Breast epithelium (tissue), 4 donors: ENCODE measurements at places on chromosomes 6 and 20. TPM values are rescaled to one million over a fixed set of nuclear protein-coding genes. Genes with fewer than 3 reads are reported as not detected.
A peak's percentile ranks its signal among the peaks of the same experiment; 100 is the strongest.

- DNase-seq: no peak
Measured at GRCh38 chr6:105164418-105164817, 15.4 kb downstream of the POPDC3 start.

Gene NOX3
- not detected for total RNA-seq

Gene RIMS1
- total RNA-seq: 2.6 TPM

Gene TOX2
- 7.4 TPM for total RNA-seq

DNA sequence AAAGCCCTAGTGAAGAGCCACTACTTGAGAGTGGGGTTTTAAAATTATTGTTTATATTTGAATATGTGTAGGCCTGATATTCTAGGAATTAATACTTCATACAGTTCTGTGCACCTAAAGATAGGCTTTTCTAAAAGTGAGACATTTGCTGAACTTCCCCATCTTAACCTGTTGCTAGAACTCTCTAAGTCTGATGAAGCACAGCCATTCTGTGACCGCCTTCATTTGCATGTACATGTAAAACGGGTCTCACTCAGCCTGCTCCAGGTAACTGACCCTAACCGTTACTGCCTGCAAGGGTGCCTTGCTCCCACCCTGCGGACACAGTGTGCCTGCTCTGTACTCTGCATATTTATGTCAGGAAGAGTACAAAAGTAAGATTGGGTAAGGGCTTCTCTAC lies 44.3 kb upstream of the IRF4 start:
- no peak for DNase-seq

- no peak for DNase-seq
Measured at GRCh38 chr6:157977176-157977804, 4.4 kb upstream of the SYNJ2 start.

DNA sequence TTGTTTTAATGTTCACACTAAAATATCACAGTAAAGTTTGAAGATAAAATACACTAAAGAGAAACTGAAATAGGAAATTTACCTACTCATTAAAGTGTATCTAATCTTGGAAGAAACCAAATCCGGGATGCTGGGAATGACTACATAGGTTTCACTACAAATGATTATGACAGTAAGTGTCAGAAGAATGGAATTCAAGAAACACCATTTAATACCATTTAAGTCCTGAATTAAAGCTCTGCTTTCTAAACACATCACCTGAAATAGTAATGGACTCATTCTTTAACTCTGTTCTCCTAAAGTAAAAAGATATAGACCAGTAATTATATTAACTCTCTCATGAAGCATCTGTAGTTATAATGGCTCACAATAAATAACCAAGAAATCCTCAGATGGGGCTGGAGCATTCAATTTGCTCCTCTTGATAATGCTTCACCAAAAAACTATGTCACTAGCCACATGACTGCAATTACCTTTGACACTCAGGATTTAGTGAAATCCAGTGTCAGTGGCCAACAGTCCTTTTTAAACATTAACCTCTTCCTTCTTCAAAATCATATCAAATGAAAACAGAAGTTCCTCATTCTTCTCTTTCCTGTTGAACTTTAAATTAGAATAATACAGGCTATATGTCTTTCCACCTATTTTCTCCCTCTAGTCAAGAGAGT lies 41.4 kb downstream of the MAP7 start:
- DNase-seq: no peak

Gene SLC22A1
- 0.98 TPM for total RNA-seq

DNA sequence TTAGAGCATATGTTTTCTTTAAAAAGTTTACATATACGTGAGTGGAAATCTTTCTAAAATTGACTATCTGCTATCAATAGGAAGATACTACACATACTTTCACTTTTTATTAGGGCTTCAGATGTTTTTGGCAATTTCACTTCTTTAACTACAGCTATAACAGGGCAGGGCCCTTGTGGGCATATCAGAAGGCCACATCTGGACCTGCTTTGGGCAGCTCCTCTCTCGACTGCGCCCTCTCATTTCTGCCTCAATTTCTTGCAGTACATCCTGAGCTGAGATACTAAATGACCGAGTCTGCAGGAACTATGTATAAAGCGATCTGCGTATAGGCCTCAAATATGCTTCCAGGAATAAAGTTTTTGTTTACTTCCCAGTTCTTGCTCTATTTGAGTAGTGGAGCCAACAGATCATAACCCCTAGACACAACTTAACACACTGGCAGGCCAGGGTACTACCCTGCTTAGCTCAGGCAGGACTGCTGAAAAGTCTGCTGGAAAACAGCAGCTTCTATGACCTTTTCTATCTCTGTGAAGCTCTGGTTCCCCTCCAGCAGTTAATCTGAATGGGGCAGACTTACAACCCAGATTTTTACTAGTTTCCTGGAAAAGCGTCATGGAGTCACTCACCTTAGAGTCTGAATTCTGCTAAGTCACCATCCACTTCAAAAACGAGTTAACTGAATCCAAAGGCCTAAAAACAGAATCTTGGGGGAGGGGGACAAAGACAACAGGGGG lies 12.7 kb downstream of the GCLC start:
- no peak for DNase-seq

DNA sequence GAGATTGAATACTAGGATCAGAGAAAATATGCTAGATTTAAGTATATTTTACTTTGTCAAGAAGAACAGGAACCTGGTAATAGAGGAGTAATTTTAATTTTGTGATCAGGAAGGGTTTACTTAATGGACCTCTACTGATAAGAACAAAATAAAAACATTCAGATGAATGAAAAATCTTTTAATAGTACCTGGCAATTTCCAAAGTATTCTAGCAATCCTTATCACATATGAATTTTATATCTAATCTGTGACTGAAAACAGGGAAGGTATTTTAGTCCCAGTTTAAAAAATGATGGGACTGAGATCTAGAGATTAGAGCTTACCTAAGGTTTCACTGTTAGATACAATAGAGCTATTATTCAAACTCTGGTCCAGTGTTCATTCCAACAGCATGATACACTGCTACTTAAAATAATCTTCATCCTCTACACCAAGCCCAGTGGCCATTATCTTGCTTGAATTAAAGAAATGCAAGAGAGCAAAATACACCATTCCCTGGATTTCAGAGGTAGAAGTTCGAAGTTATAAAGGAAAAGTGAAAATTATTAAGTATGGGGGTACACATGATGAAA lies 13.5 kb downstream of the SLC17A5 start:
- DNase-seq: no peak

Gene C6orf141
- 9.4 TPM for total RNA-seq

Gene OPRM1
- total RNA-seq: not detected

GRCh38 chr6:34246249-34246562 lies 2.6 kb downstream of the SMIM29 start:
- no peak for DNase-seq

Gene MUCL3
- total RNA-seq: not detected

DNA sequence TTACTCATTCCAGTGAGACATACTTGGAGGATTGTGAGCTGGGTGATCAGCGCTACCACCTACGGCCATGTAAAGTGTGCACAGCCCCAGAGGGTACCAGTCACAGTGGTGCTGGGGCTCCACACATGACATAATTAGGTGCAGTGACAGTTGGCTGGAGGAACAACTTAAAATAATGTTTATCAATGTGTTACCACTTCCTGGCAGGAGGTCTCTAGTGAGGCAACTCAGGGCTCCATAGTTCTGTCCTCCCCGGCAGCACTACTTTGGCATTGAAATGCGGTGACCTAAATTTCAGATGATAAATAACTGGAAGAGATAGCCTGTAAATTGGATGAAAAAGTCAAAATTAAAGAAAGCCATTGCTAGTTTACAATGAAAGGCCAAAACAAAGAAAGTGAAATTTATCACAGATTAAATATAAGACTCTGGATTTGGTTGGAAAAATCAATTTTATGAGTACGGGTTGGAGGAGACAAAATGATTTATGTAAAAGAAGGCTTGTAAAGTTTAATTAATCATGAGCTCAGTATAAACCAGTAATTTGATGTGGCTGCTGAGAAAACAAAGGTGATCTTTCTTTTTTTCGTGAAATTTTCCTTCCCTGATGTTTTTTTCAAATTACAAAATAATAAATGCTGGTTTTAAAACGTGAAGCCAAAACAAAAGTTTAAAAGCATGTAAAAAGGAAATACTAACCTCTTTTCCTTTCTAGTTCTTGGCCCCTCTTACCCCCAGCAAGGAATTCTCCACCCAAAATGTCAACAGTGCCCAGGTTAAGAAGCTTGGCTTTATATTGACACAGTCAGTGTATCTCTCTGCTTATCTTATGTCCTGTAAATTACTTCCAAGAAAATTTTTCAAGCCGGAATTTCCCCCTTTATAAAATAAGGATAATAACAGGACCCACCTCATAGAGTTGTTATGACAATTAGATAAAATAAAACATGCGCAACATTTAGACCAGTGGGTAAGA lies 126.7 kb upstream of the NOX3 start:
- DNase-seq: no peak

DNA sequence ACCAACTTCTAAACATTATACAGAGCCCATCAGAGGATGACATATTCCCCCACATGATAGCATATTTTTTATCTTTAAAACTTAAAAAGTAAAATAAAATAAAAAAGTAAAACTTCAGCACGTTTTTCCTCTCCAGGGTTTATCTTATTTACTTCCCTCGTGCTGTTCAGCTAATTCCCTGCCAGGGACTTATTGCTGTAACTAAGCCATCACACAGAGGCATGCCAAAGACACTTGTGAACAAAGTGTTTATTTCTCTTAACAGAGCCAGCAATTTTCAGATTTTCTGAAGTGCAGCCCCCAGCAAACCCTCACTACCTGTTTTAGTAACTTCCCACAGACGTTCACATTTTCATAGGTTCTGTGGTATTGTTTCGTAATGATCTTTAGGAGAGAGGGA lies 293.8 kb downstream of the ZNF217 start:
- no peak for DNase-seq

- DNase-seq: no peak
Measured at GRCh38 chr20:47727170-47727880, 58.0 kb downstream of the SULF2 start.

Gene GMPR
- total RNA-seq: 5.9 TPM

Gene FUT9
- 2.8 TPM for total RNA-seq

- peak; percentile 62 for DNase-seq
Measured at GRCh38 chr6:33314515-33314942, 651 bp upstream of the TAPBP start.

DNA sequence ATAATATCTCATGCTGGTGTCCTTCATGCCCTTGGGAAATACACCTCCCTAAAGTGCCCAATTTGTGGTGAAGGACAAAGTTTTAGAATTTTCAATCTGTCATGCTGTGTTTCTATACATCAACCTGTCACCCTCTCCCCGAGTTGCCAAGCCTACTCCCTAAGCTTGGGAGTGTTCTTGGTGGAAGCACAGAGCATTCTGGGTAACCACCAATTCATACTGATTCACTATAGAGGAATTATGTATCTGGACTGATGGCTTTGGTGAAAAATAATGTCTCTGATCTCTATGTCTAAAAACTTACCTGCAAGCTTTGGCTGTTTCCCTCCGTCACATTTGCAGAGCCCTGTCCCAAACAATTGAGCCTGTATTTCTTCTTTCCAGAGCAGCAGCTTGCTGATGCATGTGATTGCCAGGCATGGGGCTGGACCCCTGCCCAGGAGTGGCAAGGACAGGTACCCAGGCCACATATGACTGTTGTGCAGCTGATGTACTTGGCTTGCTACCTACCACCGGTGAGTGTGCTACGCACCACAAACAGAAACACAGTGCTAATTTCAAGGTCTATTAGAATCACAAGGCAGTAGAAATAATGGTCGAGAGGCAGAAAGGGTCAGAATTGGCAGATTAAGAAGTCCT lies 202.8 kb upstream of the CITED2 start:
- DNase-seq: no peak

- no peak for DNase-seq
Measured at GRCh38 chr20:50913690-50914375, 17.4 kb downstream of the ADNP start.

Gene COMMD7
- 24.3 TPM for total RNA-seq

GRCh38 chr20:62051144-62051543 lies 14.5 kb downstream of the TAF4 start:
- DNase-seq: no peak

Gene NANP
- total RNA-seq: 3.8 TPM

- no peak for DNase-seq
Measured at GRCh38 chr6:66970373-66970772, 1263.3 kb upstream of the EYS start.

Gene MACROD2
- total RNA-seq: 26.8 TPM

- DNase-seq: peak; percentile 53
Measured at GRCh38 chr6:125099211-125100073, 54.1 kb upstream of the TPD52L1 start.

Gene AVP
- not detected for total RNA-seq

GRCh38 chr6:133701633-133702331 lies 187.1 kb upstream of the TCF21 start:
- DNase-seq: no peak

GRCh38 chr20:49540687-49541435 lies 27.1 kb downstream of the PTGIS start:
- DNase-seq: no peak

DNA sequence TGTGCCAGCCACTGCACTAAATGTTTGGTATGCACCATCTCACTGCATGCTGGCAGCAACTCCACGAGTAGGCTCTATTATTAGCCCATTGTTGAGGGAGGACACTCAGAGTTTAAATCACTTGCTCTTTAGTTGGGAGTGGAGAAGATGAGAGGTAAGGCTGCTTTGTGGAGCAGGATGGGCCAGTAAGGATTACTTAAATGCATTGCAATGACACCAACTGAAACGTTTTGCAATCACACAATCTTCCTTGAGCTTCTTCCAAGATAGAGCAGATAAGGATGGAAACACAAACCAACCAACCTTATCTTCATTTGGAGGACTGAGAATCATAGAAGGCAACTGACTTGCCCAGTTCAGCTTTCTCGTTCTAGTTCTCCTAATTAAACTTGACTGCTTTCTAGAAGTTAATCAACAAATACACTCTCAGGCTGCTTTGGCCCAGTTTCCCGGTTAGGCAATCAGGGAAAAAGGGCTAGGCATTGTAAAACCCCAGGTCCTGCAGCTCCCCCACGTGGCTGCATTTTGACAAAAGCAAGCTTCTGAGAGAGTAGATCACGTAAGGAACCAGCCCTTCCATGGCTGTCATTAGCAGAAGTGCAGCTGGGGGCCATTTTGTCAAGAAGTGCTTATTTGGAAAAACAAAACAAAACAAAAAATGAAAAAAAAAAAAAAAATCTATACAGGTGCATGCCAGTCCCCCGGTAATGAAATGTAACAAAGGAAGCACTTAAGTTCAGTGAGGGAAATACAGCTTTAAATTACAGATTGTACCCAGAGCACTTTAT lies 130.6 kb downstream of the BCAS1 start:
- DNase-seq: peak; percentile 93

- DNase-seq: no peak
Measured at GRCh38 chr6:16412171-16412570, 173.8 kb downstream of the GMPR start.

Gene SOX4
- 18.2 TPM for total RNA-seq

- no peak for DNase-seq
Measured at GRCh38 chr20:35017099-35017835, 61.6 kb downstream of the MYH7B start.

Gene KIF13A
- total RNA-seq: 40.0 TPM

- no peak for DNase-seq
Measured at GRCh38 chr20:48901326-48901725, 20.2 kb upstream of the ARFGEF2 start.
